H9 (cell line): ENCODE measurements at places on chromosomes 2 and 18. TPM values are rescaled to one million over a fixed set of nuclear protein-coding genes. Genes with fewer than 3 reads are reported as not detected.

- no peak overlapping the region for H3K4me3 ChIP-seq
- H3K36me3 ChIP-seq: peaks cover 10% of the 10 kb centered on the region; the same call in 1 of the 2 replicates
- DNase-seq: no peak
- H3K4me1 ChIP-seq: no peaks in the 10 kb centered on the region
- no peak overlapping the region for H3K27ac ChIP-seq
Measured at GRCh38 chr2:111054791-111055691, 65.7 kb upstream of the BCL2L11 start.

GRCh38 chr2:95391641-95392310 is 10.7 kb upstream of the FAHD2A start:
- no peak overlapping the region for H3K27ac ChIP-seq
- H3K27me3 ChIP-seq: no peaks in the 10 kb centered on the region
- no peak overlapping the region for H3K4me3 ChIP-seq
- no peaks in the 10 kb centered on the region for H3K36me3 ChIP-seq

DNA sequence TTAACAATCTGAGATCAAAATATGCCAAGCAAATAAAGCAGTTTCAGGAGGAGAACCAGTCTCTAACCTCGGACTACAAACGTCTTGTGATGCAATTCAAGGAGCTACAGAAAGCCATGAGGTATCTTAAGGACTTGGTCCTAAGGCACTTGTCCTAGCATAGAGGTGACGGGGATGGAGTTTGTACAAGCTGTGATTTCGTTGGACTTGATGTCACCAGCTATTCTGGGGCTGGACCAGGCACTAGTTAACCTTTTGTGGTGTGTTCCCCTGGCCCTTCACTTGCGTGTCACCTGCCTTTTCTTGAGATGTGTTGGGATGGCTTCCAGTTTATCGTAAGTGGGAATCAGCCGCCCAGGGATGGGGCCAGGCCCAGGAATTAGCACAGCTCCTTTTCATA is 33.7 kb downstream of the OTOF start:
- DNase-seq: no peak
- H3K27ac ChIP-seq: no peak overlapping the region
- no peaks in the 10 kb centered on the region for H3K27me3 ChIP-seq
- no peaks in the 10 kb centered on the region for H3K36me3 ChIP-seq
- H3K4me3 ChIP-seq: no peak overlapping the region
- H3K4me1 ChIP-seq: no peaks in the 10 kb centered on the region

The FRZB gene
- 1.1 and 1.3 TPM in 2 replicates for total RNA-seq

- H3K4me3 ChIP-seq: no peak overlapping the region
- H3K27me3 ChIP-seq: no peaks in the 10 kb centered on the region
- DNase-seq: no peak
- H3K36me3 ChIP-seq: no peaks in the 10 kb centered on the region
- H3K4me1 ChIP-seq: no peaks in the 10 kb centered on the region; the same call in 1 of the 2 replicates
- no peak overlapping the region for H3K27ac ChIP-seq
Measured at GRCh38 chr2:227460833-227461232, 11.1 kb upstream of the AGFG1 start.

The ICOS gene
- total RNA-seq: not detected in 2 replicates

GRCh38 chr2:37985333-37985732 is 60.2 kb downstream of the RMDN2 start:
- peaks cover 10% of the 10 kb centered on the region for H3K36me3 ChIP-seq
- no peak overlapping the region for H3K27ac ChIP-seq
- no peaks in the 10 kb centered on the region for H3K27me3 ChIP-seq
- no peaks in the 10 kb centered on the region for H3K4me1 ChIP-seq
- no peak overlapping the region for H3K4me3 ChIP-seq
